ENCODE measurements at places on chromosomes 5 and 9. TPM values are rescaled to one million over a fixed set of nuclear protein-coding genes. Genes with fewer than 3 reads are reported as not detected.

The DMRT2 gene
- not detected for total RNA-seq

The DND1 gene
- 0.37 TPM for total RNA-seq

The CDC20B gene
- total RNA-seq, result not detected

DNA sequence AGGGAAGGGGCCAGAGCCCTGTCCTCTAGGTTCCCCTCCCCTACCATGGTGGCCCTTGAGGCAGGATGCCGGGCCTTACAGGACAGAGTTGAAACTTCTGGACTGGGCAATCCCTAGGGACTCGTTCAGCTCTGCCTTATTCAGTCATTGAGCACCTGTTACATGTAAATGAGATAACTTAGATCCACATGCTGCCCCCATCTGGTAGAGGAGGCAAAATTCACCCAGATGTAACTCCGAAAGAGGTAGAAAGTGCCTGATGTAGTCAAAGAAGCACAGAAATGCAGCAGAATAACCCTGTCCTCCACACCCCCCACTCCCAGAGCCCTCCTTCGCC lies 1.5 kb downstream of the GGTA1 start:
- DNase-seq, result peak; percentile 44

DNA sequence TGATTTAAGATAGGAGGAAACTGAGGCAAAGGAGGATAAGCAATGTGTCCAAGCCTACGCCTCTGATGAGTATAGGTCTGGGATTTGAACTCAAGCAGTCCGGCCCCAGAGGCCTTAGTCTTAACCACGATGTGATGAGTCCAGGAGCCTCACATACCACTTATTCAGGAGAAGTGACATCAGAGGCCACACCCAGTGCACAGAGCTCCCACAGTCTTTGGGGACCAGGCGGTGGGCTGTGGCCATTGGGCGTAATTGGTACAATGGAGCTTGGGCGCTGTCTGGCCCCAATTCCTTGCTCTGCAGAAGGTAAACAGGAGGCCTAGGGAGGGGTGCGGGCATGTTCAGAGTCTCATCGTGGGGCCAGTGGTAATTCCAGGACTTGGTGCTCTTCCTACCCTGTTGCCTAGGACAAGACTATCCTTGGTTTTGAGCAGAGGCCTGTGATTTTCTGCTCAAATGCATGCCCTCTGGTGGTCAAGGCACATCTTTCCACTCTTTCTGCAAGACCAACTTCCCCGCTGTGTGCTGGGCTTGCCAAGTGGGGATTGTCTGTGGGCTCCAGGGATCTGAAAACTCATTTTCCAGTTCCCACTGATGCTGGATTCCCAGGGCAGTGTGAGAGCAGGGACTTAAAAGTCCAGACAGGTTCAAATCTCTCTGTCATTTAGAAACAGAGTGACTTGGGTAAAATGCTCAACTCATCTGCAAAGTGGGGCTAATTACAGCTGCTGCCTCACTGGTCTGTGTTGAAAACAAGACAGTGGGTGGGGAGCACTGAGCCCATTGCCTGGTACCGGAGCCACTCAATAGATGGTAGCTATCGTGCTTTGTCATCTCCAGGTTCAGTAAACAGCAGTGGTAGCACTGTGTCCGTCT lies 15.8 kb downstream of the NDST1 start:
- DNase-seq, result no peak

DNA sequence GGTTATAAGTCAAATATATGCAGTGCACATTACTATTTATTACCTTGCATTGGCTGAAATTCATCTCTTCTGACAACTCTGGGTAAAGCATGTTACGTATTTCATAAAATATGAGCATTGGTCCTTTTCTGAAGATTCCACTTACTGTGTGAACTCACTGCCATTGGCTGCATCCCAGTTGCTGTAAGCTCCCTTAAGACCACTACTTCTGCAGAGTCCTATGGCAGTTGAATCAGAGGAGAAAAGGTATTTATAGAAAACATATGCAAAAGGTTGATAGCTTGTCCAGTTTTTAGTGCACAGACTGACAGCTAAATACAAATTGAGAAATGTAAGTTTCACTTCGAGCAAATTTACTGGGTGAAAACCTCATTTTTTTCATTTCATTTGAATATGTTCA lies 394.6 kb upstream of the ARRDC3 start:
- no peak for DNase-seq

GRCh38 chr5:132265336-132266030 lies 8.0 kb downstream of the PDLIM4 start:
- peak; percentile 30 for DNase-seq

DNA sequence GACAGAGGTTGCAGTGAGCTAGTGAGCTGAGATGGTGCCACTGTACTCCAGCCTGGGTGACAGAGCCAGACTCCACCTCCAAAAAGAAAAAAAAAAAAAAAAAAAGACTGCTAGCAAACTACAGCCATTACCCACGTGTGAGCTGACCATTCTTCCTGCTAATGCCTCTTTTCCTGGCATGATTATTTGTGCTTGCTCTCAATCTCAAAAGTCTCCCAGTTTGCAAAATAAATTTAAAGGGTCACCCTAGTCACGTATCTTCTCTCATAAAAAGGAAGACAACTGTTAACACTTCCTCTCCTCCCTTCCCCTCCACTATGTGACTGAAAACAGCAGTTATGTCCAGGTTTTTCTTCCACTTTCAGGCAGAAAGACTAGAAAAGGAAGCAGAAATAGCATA lies 37.2 kb downstream of the TRIM36 start:
- DNase-seq, result no peak

- DNase-seq, result no peak
Measured at GRCh38 chr5:14545308-14545707, 36.3 kb upstream of the OTULINL start.

DNA sequence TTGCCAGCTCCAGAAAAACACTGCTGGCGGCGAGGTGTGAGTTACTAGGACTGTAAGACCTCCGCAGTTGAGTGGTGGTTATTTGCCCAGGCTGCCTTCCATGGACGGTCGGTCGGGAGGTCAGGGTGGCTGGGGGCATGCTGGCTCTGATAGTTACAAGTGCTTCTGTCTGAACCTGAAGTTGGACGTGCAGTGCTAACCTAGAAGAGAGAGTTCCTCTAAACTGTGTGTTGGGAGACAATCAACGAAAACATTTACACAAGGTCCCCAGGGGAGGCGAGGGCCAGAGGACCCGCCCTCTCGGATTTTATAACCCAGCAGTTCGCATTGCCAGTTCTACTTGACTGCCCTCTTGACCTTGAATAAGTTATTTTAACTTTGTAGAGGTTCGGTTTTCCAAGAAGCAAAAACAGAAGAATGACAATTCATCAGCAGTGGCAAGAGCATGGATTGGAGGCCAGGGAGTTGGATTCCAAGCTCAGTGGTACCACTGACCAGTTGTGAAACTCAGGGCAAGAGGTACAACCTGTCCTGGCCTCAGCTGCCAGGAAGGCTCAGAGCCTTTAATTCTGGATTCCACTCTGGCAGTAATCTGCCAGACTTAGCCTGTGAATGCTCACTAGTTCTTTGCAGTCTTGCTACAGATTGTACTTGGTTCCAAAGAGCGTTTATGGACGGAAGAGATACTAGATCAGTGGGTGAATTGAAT lies 28.7 kb upstream of the PDE8B start:
- no peak for DNase-seq

GRCh38 chr9:132769906-132770769 lies 99.9 kb downstream of the GTF3C4 start:
- DNase-seq, result peak; percentile 59

DNA sequence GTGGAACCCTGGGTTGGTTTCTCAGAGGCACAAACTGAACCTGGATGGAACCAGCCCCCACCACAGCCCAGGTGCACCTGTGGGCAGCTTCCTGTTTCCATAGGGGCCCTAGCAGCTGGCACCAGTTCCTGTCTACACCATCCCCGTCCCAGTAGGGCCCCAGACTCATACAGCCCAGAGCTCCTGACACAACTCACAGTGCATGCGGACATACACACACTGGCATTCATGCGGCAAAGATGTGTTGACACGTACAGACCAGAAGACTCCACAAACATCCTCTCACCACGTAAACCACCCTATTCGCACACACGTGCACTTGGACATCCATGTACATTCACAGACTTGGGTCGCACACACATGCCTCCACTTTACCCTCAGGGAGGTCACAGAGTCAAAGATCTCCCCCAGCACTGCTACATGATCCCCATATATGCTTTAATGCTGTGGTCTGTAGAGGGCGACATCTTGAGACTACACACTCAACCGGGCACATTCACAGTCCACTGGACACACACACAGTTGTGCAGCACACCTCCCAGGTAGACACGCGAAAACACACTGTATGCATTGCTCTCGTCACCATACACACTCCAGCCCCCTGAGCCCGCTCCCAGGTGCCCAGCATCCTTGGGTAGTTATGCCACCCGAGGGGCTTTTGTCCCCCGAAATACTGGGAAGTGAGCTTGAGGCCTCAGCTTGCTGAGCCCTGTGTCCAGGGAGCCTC lies 22.4 kb downstream of the CXXC5 start:
- DNase-seq, result no peak

- DNase-seq, result no peak
Measured at GRCh38 chr9:35186524-35186923, 24.7 kb downstream of the UNC13B start.

DNA sequence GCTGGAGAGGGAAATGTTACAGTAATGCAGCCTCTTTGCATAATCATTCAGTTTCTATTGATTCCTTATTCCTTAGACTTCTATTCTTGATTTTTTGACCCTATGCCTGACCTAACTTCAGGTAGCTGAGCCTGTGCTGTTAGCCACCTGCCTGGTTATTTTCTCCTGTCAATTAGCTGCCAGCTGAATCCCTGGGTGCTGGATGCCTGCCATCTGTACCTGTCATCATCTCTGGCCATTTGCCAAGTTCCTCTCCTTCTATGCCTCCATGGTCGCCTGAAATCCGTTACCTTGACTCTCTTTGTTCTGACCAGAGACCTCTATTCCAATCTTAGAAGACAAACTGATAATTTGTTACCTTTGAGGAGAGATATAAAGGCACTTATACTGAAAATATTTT lies 178.3 kb downstream of the CAVIN4 start:
- no peak for DNase-seq

GRCh38 chr9:130662970-130663257 lies 1.5 kb upstream of the PRDM12 start:
- no peak for DNase-seq

DNA sequence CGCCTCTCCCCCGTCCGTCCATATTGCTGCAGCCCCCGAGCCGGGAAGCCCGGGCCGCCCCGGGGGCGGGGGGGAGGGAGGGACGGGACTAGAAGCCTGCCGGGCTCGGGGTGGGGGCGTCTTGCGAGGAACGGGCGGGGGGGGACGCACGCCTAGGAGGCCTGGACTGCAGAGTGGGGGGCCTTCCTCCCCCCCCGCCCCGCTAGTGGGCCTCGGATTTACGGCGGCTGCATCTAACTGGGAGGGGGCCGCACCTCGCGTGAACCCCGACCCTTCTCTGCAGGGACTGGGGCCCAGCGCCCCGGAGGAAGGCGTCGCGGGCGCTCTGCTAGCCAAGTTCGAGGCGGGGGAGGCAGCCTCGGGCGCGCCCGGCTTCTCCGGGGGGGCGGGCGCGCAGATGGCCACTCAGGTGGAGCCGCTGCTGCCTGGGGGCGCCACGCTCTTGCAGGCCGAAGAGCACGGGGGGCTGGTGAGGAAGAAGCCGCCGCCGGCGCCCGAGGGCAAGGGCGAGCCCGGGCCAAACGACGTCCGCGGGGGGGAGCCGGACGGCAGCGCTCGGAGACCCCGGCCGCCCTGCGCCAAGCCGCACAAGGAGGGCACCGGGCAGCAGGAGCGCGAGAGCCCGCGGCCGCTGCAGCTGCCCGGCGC lies at the start of gene LARP1:
Gene LARP1 (plus strand): TSS at position 17 of the 648 bp plus-strand sequence. CDS start 381 bp downstream, at position 398.
- DNase-seq, result peak; percentile 57

- DNase-seq, result no peak
Measured at GRCh38 chr9:18596920-18597319, 123.0 kb downstream of the ADAMTSL1 start.

DNA sequence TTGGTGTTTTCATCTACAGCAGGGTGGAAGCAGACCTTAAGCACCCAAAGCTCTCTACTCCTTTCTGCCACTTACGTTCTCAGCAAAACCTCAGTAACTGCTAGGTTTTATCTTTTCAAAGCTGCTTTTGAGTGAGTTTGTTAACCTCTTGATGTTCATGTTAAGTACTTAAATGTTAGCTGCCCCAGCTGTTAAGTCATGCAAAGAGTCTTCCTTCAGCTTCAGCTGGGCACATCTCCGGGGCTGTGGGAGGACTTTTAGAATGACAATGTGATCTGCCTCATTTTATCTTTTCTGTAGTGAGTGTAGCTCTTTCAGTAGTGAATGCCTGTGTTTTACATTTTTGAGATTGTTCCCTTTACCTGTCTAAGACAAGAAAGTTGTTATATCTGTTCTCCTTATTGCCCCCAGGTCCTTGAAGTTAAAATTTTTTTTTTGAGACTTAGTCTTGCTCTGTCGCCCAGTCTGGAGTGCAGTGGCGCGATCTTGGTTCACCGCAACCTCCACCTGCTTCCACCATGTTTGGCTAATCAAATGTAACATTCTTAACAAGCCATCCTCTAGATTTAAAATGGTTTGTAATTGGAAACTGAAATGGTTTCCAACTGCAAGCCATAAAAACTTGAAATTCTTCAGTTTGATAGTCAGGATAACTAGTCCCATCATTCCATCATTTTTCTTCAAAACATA lies 19.6 kb downstream of the KDM4C start:
- DNase-seq, result no peak

- no peak for DNase-seq
Measured at GRCh38 chr5:15282611-15283010, 217.4 kb upstream of the FBXL7 start.

DNA sequence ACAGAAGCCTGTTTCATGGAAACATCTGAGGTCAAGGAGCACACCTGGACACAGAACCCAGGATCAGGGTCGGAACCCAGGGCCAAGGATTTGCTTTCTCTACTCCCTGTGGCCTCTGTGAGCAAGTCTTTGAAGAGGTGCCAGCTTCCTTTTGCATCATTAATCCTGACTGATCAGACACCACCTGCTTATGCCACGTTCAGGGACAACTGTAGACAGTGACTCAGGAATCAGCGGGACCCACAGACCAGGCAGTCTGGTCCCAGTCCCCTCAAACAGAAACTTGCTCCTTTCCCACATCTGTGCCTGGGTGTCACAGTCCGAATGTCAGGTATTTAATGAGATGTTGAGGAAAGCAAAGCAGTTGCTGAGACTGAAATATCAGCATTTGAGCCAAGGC lies 154.8 kb downstream of the SGCD start:
- DNase-seq, result no peak

- no peak for DNase-seq
Measured at GRCh38 chr5:40688996-40689395, 9.3 kb downstream of the PTGER4 start.

DNA sequence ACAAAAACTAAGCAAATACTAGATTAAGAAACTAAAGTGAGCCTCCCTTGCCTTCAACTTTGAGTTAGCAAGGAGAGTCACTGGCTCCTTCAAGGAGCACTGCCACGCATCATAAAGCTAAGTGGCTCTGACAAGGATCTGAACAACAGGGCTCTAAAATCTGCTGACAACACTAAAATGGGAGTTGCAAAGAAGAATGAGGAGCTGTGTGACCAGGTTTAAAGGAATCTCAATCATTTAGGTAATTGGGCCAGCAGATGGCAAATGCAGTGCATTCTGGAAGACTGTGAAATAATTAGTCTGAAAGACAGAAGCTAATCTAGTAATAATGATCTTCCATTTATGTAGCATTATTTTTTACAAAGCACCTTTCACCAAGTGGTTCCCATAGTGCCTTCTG lies 297.0 kb upstream of the TAS2R1 start:
- no peak for DNase-seq

Data from liver (tissue), 10 donors.